Stimulated activated CD4-positive, alpha-beta T cell treated with anti-CD3 and anti-CD28 coated beads, TNF-alpha, amount 100 ng/mL, for 1 hour (primary cell): ENCODE measurements at places on chromosomes 4 and X.

DNA sequence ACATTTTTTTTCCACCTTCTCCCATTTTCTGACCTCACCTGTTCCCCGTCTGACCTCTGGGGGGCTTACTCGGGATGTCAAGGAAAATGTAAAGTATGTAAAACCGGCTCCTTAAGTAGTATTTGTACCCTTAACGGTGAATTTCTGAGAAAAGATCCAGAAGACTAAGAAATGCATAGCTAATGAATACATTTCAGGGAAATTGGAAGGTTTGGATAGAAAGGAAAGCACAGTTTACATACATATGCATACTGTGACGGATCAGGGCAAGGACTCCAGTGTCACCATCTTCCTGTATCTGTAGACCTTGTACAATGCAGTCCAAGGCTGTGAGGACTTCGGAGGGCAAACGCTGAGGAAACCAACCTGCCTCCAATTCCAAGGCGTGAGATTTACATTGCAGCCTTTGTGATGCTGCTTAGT, 2185.9 kb upstream of the TENM3 start:
- no peak for DNase-seq

DNA sequence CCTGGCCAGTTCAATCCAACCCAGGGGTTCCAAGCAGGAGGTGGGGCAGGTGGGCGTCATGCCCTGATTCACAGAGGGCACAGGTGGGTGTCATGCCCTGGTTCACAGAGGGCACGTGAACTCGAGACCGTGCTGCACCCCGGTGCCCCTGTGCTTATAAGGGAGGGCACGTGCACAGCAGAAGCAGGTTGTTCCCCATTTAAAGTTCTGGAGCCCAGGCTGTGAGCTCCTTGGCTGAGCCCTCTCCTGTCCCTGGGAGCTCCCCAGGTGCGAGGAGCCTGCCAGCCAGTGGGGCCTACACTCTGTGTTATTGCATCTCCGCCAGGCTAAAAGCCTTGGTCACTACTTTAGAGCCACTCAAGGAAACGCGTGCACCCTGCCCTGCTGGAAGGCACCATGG, 3.2 kb upstream of the CPZ start:
- no peak for DNase-seq

- no peak for DNase-seq
These were observed 8.4 kb upstream of the SH3RF1 start for GRCh38 chr4:169279108-169279507.

DNA sequence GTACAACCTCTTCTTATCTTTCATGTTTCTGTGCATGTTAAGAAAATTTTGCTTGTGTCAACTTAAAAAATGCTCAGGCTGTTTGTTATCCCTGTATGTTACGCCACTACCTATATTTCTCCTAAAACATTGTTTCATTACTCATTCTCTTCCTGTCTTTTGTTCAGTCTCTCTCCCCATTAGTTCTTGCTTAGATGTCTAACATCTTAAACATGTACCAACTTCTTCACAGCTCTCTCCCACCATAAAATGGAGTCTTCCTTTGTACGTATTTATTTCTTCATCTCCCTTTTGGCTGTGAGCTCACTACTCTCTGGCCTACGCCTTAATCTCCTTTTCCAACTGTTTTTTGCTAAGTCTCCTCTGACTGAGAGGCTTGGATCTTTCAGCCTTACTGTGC, 36.4 kb downstream of the PCDH7 start:
- no peak for DNase-seq

GRCh38 chr4:158836002-158836369, 67.2 kb downstream of the FNIP2 start:
- no peak for DNase-seq

GRCh38 chr4:184349283-184350039, 124.9 kb downstream of the IRF2 start:
- DNase-seq = no peak

- no peak for DNase-seq
These were observed 1.8 kb downstream of the FLNA start for GRCh38 chrX:154372612-154373022.

GRCh38 chrX:19576742-19577141, 61.4 kb upstream of the MAP3K15 start:
- DNase-seq = no peak

DNA sequence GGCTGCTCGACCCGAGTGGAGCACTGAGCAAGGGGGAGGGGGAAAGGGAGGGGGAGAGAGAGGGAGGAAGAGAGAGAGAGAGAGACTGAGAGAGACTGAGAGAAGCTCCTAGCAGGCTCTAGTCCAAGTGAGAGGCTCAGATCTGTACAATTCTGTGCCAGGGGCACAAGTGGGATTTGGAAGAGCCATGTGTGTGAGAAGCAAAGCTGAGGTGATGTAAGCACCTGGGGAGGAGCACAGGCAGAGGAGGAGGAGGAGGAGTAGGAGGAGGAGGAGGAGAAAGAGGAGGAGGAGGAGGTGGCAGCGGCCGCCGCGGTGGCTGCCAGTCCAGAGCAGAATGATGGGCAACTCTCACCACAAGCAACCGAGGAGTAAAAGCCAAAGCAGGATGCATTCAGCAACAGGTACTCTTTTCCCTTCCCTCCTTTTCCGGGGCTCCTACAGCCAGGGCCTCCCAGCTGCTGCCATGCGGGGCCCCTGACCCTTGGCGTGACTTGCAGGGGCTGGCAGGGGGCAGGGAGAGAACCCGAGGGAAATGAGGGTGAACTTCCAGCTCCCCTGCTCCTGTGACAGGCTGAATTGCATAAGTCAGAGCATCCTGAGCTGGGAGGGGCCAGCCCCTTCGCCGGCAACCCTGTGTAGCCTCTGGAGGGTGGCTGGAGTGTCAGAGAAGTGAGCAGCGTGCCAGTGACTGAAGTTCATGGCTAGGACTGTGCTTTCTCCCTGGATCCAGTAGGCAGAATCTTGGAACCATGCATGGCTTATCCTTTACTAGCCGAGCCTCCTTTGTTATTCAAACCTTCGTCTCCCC, 62.2 kb downstream of the RTL5 start:
- DNase-seq = no peak
